Stimulated activated CD8-positive, alpha-beta memory T cell treated with anti-CD3 and anti-CD28 coated beads, Interleukin-15, amount 100 ng/mL, for 24 hours (primary cell): ENCODE measurements at places on chromosomes 6 and 20.

DNA sequence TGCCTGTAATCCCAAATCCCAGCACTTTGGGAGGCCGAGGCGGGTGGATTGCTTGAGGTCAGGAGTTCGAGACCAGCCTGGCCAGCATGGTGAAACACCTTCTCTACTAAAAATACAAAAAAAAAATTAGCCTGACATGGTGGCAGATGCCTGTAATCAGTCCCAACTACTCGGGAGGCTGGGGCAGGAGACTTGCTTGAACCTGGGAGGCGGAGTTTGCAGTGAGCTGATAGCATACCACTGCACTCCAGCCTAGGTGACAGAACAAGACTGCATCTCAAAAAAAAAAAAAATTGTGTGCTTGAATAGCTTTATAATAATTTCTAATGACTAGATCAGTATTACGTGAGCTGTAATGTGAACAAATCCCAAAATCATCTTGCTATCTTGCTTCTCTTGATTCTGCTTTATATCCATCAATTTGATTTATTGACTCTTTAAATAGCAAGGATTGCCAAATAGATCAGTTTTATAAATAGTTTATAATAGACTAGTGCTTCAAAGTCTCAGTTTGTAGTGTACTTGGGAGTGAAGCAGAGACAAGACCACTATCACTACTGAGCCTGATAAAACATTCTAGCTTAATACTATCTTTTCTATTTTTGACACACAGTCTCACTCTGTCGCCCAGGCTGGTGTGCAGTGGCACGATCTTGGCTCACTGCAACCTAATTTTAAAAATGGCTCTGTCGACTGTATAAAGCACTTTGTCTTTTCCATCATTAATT lies 7.1 kb downstream of the AMD1 start:
- DNase-seq: no peak

DNA sequence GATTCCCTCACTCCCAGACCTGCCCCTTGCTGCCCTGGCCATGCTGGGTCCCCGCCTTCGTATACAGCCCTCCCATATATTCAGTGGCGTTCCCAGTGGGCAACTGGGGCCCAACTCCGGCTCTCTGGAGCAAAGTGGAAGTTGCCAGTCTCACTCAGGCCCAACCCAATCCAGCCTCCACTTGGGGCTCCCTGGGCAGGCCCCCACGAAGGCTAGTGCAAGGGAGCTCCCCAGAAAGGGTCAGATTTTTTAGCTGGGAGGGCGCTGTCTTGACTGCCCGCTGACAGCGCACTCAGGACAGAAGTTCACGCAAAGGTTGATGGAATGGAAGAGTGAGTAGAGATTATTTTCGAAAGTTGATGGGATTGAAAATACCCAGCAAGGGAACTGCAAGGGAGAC lies 5.9 kb downstream of the TP53TG5 start:
- DNase-seq: no peak

GRCh38 chr6:47964969-47965368 lies 146.0 kb downstream of the PTCHD4 start:
- DNase-seq: no peak

GRCh38 chr20:36642136-36642535 lies 3.9 kb downstream of the SLA2 start:
- no peak for DNase-seq

- no peak for DNase-seq
Measured at GRCh38 chr6:26029857-26030653, 57.2 kb upstream of the HFE start.

DNA sequence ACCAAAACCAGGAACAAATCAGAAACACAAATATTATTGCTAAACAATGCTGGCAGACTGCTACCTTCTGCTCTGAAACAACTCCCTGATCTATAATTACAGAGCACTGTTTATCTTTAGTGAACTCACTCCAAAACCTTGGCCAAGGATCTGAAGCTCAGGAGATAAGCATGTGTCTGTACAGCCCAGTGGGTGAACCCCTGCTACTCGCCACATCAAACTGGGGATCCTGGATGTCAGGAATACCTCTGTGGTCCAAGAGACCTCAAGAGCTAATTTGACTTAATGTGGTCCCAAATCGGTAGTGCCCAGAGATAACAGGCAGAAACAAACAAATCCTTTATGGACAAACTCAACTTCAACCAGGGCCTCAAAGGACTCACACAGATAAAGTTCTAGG lies 381.8 kb downstream of the KIF16B start:
- DNase-seq: no peak
